T-helper 2 cell (primary cell): ENCODE measurements at places on chromosomes 1 and 21.
A peak's percentile ranks its signal among the peaks of the same experiment; 100 is the strongest.

GRCh38 chr1:118099686-118100085 is 85.3 kb downstream of the SPAG17 start:
- DNase-seq, result no peak

GRCh38 chr1:29700491-29700890 is 464.2 kb downstream of the PTPRU start:
- no peak for DNase-seq

GRCh38 chr1:43444836-43445235 is 8.9 kb downstream of the HYI start:
- DNase-seq, result no peak

DNA sequence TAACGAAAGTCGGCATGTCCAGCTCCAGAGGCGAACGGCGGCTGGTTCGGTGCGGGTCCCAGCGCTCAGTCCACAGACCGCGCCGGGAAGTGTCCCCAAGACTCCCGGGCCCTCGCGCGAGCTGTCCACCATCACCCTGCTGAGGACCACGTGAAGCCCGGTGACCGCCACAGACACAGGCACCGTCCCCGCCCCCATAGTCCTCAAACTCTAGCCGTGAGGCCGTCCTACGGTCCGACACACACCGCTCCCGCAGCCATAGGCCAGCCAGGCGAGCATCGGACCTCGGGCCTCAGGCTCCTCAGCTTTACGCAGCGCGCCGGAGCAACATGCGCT is 535 bp downstream of the SETD4 start:
- DNase-seq, result peak; percentile 8

- no peak for DNase-seq
Measured at GRCh38 chr21:45607021-45607908, 36.3 kb upstream of the PCBP3 start.

- DNase-seq, result no peak
Measured at GRCh38 chr1:111720274-111720976, 18.8 kb downstream of the INKA2 start.

- no peak for DNase-seq
Measured at GRCh38 chr1:247493106-247493505, 35.2 kb upstream of the OR2B11 start.

GRCh38 chr1:11176081-11176706 is 13.0 kb upstream of the ANGPTL7 start:
- no peak for DNase-seq

DNA sequence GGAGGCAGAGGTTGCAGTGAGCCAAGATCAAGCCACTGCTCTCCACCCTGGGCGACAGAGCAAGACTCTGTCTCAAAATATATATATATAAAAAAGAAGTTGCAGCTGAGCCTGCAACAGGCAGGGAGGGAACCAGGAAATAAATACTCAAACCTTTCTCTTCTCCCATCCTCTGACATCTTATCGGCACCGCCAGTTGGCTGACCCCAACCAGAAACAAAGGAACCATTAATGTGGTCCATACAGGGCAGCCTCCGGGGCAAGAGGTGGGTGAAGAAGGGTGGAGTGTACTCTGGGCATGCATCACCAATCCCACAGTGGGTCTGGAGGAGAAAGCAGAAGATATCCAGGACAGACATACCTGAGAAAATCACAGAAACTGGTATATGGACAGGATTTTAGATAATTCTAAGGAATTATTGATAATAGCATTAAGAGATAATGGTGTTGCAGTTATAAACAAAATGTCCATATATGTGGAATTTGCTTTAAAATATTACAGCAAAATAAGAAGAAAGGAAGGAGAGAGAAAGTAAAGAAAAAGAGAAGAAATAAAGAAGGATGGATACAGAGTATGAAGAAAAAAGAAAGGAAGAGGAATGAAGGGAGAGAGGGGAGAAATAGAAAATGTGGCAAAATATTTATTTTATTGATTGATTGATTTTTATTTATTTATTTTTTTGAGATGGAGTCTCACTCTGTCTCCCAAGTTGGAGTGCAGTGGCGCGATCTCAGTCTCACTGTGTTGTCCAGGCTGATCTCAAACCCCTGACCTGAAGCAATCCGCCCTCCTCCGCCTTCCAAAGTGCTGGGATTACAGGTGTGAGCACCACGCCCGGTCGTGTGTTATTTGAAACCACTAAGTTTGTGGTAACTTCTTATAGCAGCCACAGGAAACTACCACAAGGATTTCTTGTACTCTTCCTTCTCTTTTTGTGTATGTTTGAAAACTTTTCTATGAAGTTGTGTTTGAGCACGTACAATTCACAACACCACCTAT is 4.1 kb upstream of the PTAFR start:
- no peak for DNase-seq

DNA sequence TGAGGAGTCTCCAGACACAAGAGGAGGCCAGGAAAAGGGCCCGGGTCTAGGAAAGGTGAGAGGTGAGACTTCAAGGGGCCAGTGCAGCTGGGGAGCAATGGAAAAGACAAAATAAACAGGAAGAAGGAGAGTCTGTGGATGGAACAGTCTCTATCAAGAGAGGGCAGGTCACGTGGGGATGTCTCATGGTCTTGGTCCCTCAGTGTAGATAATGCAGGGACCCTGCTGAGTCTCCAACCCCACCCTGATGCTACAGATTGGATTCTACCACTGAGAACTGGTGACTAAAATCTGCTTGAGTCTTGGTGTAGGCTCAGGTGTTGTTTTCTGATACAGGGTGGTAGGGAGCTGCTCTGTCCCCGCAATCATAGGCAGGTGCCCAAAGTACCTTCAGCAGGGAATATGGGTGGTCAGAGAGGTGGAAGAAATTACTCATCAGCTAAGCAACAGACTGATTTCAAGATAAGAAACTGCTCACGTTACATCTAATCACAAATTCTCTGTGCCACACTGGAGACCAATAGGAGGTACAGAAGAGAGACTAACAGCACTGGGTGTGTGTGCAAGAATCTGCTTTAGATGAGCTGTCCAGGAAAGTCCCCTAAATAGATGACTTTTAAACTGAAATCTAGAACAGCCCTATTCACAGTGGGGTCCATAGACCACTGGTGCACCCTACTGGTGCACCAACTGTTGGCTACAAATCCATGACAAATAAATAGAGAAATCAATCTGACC is 101.5 kb upstream of the TLR5 start:
- DNase-seq, result no peak

DNA sequence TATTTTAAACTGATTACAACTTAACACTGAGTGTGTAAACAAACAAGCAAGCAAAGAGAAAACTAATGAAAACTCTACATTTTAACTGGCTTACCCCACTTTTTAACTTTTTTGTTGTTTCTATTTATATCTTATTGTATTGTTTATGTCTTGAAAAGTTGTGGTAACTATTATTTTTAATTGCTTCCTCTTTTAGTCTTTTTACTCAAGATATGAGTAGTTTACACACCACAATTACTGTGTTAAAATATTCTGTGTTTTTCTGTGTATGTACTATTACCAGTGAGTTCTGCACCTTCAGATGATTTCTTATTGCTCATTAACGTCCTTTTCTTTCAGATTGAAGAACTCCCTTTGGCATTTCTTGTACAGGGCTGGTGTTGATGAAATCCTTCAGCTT is 4.7 kb upstream of the HHAT start:
- no peak for DNase-seq

- DNase-seq, result peak; percentile 47
Measured at GRCh38 chr1:212858461-212859265, 588 bp downstream of the FLVCR1 start.

DNA sequence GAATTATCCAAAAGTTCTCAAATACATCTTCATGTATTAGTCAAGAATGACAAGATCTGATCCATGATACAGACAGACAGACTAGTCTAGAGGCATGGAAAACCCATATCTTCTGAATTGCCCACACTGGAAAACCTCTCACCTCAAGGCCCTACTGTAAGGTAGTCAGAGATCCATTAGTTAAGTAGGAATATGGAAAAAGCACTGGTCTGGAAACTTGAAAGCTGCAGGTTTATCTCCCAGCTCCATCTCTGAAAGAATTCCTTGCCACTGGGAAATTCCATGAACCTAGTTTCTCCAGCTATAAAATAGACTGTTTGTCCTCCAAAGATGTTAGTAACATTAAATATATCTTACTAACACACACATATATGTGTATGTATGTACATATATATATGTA is 169.2 kb downstream of the AKT3 start:
- DNase-seq, result no peak

- DNase-seq, result no peak
Measured at GRCh38 chr1:60573726-60574409, 500.3 kb upstream of the C1orf87 start.

- no peak for DNase-seq
Measured at GRCh38 chr1:166153525-166154314, 13.1 kb downstream of the FAM78B start.

DNA sequence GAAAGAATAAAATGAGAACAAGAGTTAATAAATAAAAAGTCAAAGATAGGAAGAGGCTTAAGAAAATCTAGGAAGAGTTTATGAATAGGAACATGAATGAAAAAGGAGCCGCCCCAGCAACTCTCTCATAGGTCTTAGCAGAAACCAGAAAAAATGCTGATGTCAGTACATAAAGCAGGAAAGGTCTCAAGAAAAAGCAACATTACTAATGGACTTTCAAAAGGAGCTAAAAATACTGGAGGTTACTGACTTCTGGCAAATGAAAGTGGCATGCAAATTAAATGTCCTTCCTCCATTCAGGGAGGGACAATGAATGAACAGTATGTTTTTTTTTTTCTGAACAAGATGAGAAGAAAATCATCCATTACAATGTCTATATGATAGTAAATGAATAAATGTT is 387.6 kb downstream of the BRINP2 start:
- DNase-seq, result no peak

- DNase-seq, result no peak
Measured at GRCh38 chr1:160550572-160551034, 27.5 kb upstream of the SLAMF6 start.

GRCh38 chr21:37044643-37045042 is 28.2 kb downstream of the PIGP start:
- no peak for DNase-seq

DNA sequence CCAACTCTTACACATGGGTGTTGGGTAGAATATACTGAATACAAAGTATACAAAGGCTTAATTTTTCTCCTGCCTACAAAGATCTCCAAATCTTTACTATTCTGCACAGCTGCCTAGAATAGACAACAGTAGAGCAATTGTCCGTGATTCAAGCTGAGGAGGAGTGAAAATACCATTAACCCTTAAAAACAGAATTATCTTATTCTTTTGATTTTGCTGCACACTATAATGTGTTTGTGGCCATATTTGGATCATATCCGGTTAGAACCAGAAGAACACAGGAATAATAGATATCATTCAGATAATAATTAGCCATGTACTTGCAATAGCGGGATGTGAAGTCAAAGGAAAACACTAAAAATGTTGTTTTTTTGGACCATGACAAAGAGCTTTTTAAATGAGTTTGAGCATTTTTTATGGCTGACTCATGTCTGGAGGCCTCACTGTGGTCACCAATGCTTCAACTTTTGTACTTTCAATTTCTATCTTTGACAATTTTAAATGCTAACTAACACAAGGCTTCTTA is 197.6 kb upstream of the FOXD3 start:
- no peak for DNase-seq

DNA sequence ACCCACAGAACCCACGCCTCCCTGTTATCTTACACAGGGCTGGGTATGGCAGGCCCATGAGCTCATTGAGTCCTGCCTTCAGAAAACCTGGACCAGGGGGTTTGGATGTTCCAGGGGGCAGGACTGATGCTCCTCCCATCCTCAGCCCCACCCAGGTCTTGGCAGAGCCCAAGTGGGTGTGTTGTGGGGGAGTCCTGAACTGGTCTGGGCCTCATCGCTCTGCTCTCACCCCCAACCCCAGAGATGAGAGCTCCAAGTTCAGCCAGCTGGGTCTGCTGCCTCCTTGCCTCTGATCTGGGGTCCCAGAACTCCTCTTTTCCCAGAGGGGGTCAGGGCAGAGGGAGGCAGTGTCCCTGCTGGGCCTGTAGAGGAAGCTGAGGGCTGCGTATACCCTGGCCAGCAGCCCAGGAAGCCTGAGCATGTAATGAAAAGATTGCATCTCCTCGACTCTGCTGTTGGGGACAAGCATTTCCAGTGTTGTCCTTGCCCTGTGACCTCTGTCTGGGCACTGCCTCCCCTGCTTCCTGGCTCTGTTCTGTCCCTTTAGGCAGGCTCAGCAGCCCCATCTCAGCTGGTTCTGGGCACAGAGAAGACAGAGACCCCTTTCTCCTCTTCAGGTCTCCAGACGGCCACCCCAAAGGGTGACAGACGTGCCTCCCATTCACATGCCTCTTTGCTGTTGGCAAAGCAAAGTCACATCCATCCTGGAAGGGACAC is 54.7 kb upstream of the EPS8L3 start:
- DNase-seq, result no peak

- no peak for DNase-seq
Measured at GRCh38 chr1:19877181-19877750, 4.9 kb upstream of the OTUD3 start.

- DNase-seq, result no peak
Measured at GRCh38 chr1:62693123-62693522, 4.9 kb upstream of the DOCK7 start.

GRCh38 chr1:184373155-184373554 is 13.7 kb upstream of the C1orf21 start:
- no peak for DNase-seq

GRCh38 chr1:119084798-119085197 is 55.7 kb downstream of the WARS2 start:
- DNase-seq, result no peak

DNA sequence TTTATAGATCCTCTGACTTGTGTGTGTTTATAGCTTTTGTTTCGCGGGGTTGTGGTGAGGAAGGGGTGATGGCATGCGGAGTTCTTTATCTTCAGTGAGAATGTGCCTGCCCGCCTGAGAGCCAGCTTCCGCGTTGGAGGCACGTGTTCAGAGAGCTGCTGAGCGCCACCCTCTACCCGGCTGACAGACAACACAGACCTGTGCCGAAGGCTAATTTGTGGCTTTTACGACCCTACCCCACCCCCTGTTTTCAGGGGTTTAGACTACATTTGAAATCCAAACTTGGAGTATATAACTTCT is 14.4 kb upstream of the CD101 start:
- peak; percentile 55 for DNase-seq

DNA sequence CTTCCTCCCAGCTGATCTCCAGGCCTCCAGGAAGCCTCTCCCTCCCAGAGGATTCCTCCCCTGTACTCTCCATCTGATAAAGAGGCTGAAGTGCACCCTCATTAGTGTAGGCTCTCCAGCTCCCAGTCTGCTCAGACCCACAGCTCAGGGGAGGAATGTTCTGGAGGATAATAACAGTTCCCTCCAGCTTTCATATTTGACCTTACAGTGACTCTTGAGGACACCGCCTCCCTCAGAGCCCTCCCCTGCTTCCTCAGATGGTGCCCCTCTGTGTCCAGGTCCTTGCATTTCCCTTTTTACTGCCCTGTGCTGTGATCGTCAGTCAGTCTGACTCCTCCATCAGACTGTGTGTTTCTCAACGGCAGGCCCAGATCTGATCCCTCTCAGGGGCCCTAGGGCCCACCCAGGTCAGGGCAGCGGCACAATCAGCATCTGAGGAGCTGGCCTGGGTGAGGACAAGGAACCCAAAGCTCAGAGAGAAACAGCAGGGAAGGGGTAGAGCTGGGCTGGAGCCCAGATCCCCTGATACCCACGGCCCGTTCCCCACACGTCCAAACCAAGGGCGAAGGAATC is 1.1 kb upstream of the SHISAL2A start:
- no peak for DNase-seq
